ENCODE measurements at places on chromosomes 7 and 10.
A peak's percentile ranks its signal among the peaks of the same experiment; 100 is the strongest.

GRCh38 chr7:100568896-100569844, 4.5 kb downstream of the SAP25 start:
- DNase-seq, result peak; percentile 57

DNA sequence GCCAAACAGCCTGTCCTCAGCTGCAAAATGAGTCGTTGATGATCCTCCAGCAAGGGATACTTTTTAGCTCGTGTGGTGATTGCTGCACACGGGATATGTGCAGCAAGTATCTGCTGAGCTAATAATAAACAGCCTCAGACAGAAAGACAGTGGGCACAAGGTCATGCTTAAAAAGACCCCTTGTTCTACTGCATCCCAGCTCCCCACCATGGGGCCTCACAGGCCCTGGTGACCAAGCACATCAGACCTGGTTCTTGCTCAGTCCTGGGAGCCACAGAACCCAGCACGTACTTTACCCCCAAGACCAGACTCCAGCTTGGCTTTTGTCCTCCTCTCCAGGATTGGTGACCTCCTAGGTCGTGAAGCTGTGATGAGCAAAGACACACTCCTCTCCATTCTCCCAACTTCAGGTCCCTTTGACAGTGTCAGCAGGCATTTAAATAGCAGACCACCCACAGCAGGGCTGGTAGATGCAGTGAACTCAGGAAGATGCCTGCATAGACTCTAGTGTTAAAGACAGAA, 50.5 kb downstream of the EGFR start:
- DNase-seq, result no peak

GRCh38 chr10:1802413-1802812, 65.1 kb upstream of the ADARB2 start:
- DNase-seq, result no peak

DNA sequence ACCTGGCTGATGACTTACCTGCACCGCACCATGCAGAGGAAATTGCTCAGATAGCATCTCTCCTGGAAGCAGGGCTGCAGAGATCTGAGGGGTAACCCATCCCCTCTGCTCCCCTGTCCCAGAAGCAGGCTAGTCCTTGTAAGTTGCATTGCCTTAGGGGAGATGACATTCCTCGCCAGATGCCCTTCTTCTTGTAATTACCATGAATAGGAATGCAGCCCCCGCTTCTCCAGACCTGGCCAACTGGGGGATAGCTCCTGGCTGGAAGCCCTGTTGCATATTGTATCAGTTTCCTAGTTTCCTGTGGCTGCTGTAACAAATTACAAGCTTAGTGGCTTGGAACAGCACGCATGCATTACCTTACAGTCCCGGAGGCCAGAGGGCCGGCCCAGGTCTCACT, 47.5 kb upstream of the EN2 start:
- no peak for DNase-seq

GRCh38 chr10:60536529-60537114, 146.9 kb upstream of the ANK3 start:
- DNase-seq, result no peak

GRCh38 chr7:110604206-110604605, 486.7 kb upstream of the LRRN3 start:
- no peak for DNase-seq

DNA sequence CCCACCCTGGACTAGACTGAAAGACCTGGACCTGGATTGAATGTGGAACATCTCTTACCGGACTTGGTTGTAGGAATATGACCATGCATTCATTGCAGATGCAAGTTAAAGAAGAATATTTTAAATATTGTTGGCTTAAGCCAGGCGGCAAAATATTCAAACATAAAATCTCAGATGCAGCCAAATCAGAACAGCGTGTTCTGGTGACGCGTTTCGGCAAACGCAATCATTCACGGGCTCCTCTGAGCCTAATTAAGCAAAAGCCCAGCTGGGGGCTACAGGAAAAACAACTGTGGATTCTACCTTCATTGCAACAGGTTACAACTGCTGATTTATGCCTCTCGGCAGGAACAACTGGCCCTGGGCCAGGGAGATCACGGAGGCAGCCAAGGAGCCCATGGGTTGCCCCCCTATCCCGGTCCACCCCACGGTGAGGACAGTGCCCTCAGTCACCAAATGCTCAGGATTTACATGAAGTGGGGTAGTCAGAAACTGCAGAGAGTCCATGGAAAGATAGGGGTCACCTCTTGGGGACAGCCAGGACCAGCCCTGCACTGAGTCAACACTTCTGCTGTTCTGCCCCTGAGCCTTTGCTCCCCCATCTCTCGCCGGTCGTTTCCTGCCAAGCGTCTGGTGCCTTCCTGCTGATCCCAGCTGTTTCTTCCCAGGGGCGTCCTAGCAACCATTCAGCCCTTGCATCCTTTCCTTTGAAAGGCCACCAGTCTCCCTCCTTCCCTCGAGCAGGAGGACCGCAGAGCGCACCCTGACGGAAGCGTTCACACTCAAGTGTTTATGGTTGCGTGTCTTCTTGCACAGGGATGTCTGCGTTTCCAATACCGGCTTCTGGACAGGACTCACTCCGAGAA, 64.4 kb upstream of the SFMBT2 start:
- no peak for DNase-seq

DNA sequence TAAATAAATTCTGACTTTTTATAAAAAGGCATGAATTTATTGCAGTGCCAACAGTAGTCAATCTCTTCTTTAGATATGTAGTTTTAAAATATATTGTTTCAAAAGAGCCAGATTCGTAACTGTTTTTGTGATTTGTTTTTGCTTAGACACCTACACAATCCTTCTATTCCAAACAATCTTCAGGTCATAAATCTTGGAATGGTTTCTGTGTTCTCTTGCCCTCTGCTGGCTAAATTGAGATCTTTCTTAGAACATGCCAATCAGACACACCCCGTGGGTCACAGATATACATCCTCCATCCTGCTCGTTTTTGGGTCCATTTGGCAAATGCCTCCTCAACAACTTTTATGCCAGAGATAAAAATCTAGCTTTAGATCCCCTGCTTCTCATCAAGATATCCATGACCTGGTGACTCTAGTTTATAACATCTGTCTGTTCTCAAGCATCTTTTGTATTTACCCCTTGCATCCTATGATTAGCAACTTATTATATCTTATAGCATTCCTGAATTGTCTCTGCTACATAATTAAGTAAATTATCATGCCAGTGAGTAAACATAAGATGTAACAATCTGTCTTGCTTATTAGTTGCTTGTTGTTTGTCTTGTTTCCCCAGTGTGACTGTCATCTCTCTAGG, 35.3 kb upstream of the IFRD1 start:
- DNase-seq, result peak; percentile 24

DNA sequence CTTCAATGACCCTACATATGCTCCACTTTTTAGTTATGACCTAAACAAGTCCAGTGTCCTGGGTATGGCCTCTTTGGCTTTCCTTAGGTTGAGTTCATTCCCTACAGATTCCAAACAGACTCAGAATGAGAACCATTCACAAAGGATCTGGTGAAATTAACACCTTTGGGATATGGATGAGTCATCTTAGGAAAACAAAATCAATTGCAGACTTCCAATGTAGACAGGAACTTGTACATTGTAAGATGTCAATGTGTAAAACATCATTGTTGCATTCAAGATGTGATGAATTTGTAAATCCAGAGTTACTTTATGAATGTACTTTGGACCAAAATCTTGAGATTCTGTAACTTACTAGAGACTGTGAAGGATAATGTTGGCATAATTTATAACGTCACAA, 43.4 kb upstream of the HECTD2 start:
- no peak for DNase-seq

DNA sequence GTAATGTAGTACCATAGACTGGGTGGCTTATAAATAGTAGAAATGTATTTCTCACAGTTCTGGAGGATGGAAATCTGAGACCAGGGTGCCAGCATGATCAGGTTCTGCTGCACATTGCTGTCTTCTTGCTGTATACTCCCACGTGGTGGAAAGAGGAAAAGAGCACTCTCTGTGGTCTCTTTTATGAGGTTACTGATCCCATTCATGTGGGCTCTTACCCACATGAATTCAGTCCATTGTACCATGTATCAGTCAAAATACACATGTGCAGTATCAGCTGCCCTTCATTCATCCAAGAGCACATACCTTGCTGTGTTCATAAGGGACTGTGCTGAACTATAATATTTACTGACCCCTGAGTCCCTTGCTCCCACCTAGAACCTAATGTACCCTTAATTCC, 17.1 kb downstream of the PNLIPRP2 start:
- no peak for DNase-seq

GRCh38 chr10:128709686-128710085, 583.5 kb upstream of the MKI67 start:
- no peak for DNase-seq

DNA sequence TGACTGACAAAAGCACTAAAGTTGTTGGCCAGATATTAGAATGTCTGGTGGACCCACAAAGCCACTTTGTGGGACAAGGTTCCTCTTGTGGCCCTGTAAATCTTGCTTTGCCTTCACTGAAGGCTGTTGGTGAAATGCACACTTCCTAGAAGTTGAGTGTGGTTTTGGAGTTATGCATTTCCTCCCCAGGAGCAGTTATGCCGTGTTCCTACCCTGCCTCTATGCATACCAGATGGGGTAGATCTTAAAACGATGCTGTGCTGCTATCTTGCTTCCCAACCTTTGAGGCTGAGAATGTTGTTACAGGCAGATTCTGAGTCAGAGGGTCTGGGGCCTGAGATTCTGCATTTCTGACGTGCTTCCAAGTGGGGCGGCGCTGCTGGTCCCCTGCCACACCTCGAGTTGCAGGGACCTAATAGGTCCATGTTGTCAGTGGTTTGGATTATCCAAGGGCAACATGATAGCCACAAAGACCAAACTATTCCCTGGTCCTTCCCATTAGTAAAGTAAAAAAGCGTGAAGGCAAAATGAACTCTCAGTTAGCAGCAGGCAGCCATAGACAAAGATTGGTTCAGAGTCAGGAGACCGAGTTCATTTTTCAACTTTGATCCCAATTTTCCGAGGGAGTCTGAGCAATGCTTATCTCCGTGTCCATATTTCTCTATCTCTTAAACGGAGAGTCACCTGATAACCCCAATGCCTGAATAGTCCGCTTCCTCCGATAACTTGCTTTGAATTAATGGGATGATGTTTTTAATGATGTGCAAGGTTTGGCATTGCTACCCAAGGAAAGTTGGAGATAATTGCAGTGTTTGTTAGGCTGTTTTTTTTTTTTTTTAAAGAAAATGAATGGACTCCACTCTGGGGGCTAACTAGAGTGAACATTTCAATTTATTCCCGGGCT, 55.8 kb downstream of the CDHR3 start:
- DNase-seq, result no peak

- peak; percentile 56 for DNase-seq
These were observed 117.3 kb downstream of the FAM53B start for GRCh38 chr10:124626759-124627380.

DNA sequence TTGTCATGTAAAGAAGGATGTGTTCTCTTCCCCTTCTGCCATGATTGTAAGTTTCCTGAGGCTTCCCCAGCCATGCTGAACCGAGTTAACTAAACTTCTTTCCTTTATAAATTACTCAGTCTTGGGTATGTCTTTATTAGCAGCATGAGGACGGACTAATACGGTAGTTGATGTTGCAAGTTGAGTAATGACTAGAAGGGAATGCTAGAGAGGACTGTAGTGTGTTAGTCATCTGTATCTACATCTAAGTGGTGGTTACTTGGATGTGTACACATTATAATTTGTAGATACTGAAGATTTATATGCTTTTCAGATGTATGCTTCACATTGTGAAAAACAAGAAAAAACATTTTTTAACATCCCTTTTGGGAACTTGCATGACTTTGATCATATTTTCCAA, 244.6 kb downstream of the POLR1F start:
- DNase-seq, result no peak

- no peak for DNase-seq
These were observed 368.4 kb upstream of the SHH start for GRCh38 chr7:156180451-156181229.

GRCh38 chr10:21693418-21693817, 159.4 kb downstream of the MLLT10 start:
- DNase-seq, result no peak

DNA sequence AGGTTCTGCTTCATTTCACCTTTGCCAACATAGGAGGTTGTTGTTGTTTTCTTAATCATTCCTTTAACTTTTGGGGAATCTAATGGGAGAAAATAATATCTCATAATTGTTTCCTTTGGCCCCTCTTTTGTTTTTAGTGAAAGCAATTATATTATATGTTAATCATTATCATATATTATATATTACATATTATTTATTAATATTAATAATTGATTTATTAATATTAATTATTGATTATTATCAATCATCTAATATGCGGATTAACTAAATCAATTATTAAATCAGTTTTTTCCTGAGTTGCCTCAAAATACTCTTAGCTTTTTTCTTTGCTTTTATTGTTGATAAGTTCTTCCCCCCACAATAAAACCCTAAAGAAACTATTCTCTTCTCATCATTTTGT, 443.8 kb downstream of the GATA3 start:
- DNase-seq, result no peak

GRCh38 chr7:23438171-23438570, 32.1 kb downstream of the IGF2BP3 start:
- no peak for DNase-seq

GRCh38 chr10:48594803-48595538, 9.9 kb downstream of the ARHGAP22 start:
- DNase-seq, result no peak
